ENCODE measurements at places on chromosomes 5 and 9. TPM values are rescaled to one million over a fixed set of nuclear protein-coding genes. Genes with fewer than 3 reads are reported as not detected.
A peak's percentile ranks its signal among the peaks of the same experiment; 100 is the strongest.

BAAT gene
- 0.23 TPM for total RNA-seq

GRCh38 chr9:13131416-13131815 is 148.1 kb downstream of the MPDZ start:
- ATAC-seq = no peak

CXCL14 gene
- 0.87 TPM for total RNA-seq

GRCh38 chr9:98187926-98188325 is 4.5 kb downstream of the CORO2A start:
- ATAC-seq = no peak

DNA sequence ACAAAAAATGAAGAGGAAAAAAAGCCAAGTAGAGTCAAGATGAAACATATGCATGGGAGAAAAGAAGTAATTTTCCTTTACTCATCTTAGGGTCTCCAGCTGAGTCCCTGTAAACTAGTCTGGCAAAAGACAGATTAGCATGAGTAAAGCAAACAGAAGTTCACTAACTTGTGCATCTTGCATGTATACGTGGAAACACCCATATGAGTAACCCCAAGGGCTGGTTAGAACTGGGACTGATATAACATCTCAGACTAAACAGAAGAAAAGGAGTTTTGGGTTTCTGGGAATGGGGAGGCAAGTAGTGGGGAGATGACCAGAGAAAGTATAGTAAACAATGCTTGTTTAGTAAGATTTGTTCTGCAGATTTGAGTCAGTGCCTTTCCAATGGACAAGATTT is 20.1 kb upstream of the GLDC start:
- peak; percentile 41 for ATAC-seq

- ATAC-seq = no peak
Observed at GRCh38 chr5:112263469-112263868, 155.6 kb downstream of the EPB41L4A start.

- no peak for ATAC-seq
Observed at GRCh38 chr9:13113216-13113615, 166.3 kb downstream of the MPDZ start.

DNA sequence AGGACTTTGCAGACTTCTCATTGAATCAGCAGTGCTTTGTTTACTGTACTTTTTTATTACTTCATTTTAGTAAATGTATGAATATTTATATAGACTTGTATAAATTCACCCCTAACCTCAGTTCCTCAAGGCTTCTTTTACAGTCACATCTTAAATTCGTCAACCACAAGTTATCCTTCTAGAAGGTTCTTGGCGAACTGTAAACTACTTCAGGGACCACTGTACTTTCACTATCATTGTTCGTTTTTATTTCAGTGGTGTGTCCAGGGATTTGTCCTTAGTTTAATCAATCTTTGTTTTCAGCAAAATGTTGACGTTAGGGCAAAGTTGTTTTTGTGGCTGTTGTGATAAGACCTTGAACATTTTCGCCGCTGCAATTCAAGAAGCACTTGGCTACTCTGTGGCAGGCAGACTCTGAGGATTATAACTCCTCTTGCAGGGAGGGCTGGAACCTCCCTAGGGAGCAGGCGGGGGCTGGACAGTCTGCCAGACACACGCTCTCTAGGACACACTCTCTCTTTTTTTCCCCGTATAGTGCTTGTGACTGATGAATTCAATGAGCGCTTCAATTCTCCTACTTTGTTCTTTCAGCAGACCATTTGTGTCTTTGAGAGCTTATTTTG is 252.8 kb downstream of the FBXL7 start:
- peak; percentile 85 for ATAC-seq

- no peak for ATAC-seq
Observed at GRCh38 chr9:125494653-125494915, 212.4 kb downstream of the MAPKAP1 start.

DNA sequence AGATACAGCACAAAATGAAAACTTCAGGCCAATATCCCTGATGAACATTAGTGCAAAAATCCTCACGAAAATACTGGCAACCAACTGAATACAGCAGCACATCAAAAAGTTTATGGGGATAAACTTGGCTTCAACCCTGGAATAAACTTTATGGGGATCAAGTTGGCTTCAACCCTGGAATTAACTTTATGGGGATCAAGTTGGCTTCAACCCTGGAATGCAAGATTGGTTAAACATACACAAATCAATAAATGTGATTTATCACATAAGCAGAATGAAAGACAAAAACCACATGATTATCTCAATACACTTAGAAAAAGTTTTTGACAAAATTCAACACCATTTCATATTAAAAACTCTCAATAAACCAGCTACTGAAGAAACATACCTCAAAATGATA is 213.7 kb upstream of the DMRTA1 start:
- ATAC-seq = no peak

GRCh38 chr9:84436386-84437109 is 96.0 kb upstream of the SLC28A3 start:
- no peak for ATAC-seq

- peak; percentile 80 for ATAC-seq
Observed at GRCh38 chr9:114805670-114806525, at the start of gene TNFSF15. TSS of gene TNFSF15 (minus strand) at chr9:114806039. CDS start at chr9:114806012, 27 bp downstream.

- ATAC-seq = peak; percentile 79
Observed at GRCh38 chr5:8520917-8521316, 652.0 kb downstream of the MTRR start.

- no peak for ATAC-seq
Observed at GRCh38 chr9:12859704-12860251, 85.0 kb downstream of the LURAP1L start.

GRCh38 chr9:132049900-132050299 is 29.8 kb downstream of the MED27 start:
- no peak for ATAC-seq

GRCh38 chr5:79612667-79613198 is 492 bp downstream of the TENT2 start:
- peak; percentile 33 for ATAC-seq

SNX2 gene
- total RNA-seq = 49.0 TPM

- ATAC-seq = no peak
Observed at GRCh38 chr9:133130685-133131244, 9.7 kb upstream of the RALGDS start.

CDC25C gene
- total RNA-seq = 0.59 TPM

DNA sequence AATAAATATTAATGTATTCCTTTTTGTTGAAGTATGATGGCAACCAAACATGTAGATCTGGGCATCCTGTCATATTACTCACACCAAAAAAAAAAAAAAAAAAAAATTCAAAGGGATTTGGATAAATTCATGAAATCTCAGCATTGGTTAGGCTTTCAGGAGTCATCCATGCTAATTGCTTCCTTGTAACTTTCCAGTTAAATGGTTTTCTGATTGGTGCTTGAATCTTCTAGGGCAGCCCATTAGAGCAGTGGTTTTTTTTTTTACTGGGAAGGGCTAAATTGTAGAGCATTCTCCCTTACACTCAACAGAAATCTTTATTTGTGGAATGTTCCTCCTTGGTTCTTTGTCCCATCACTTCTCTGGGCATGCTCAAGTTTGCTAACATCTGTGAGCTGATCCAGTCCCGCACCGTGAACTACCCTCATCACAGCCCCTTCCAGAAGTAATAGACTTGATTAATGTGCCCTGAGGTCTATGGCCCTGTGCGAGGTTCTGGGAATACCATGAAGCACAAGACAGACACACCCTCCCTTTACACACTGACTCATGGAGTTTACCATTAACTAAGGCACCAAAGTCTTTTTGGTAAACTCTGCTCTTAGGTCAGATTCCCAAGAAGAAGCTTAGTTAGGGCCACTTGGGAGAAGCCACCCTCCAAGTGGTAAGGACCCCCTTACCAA is 56.0 kb downstream of the RGS3 start:
- ATAC-seq = peak; percentile 37

LHX6 gene
- total RNA-seq = 1.7 TPM

GRCh38 chr5:141908796-141909195 is 14.9 kb upstream of the DELE1 start:
- no peak for ATAC-seq

GRCh38 chr5:175821790-175822211 is 49.6 kb upstream of the CPLX2 start:
- ATAC-seq = no peak

- ATAC-seq = no peak
Observed at GRCh38 chr5:42994246-42994554, 45.9 kb downstream of the ANXA2R start.

SPINK4 gene
- not detected for total RNA-seq

SLC6A7 gene
- total RNA-seq = 1.9 TPM

DNA sequence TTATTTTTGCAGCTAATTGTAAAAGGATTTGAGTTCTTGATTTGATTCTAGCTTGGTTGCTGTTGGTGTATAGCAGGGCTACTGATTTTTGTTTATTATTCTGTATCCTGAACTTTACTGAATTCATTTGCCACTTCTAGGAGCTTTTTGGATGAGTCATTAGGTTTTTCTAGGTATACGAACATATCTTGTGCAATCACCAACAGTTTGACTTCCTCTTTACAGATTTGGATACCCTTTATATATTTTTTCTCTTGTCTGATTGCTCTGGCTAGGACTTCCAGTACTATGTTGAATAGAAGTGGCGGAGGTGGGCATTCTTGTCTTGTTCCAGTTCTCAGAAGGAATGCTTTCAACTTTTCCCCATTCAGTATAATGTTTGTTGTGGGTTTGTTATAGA is 210.8 kb downstream of the FGF10 start:
- ATAC-seq = no peak

NR4A3 gene
- total RNA-seq = 1.7 TPM

DNA sequence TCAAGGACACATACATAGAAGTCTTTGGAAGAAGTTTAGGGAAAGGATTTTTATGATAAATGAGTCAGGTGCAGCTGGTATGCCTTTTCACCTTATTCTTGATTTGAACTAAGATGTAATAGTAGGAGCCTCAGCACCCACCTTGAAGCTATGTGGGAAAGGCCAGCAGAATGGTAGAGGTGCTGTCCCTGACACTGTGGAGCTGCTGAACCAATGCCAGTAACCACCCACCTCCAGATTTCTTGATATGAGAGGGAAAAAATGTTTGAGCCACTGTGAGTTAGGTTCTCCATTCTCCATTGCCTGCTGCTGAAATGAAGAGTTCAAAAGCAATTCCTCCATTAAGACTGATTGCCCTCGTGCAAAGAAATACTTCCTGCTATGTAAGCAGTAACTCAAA is 12.2 kb upstream of the HMGCR start:
- no peak for ATAC-seq

GRCh38 chr9:38022203-38022895 is 46.7 kb downstream of the SHB start:
- ATAC-seq = peak; percentile 5

HAVCR1 gene
- 0.13 TPM for total RNA-seq

PRSS3 gene
- not detected for total RNA-seq

MBLAC2 gene
- total RNA-seq = 9.9 TPM

GRCh38 chr5:146716636-146717035 is 161.9 kb downstream of the PPP2R2B start:
- ATAC-seq = no peak

GRCh38 chr5:36666274-36666673 is 59.9 kb downstream of the SLC1A3 start:
- no peak for ATAC-seq

GRCh38 chr9:34321451-34321850 is 7.6 kb downstream of the KIF24 start:
- no peak for ATAC-seq

- ATAC-seq = peak; percentile 73
Observed at GRCh38 chr9:73643379-73644013, 491.8 kb downstream of the ANXA1 start.

GRCh38 chr9:104775976-104776375 is 12.0 kb downstream of the NIPSNAP3B start:
- ATAC-seq = no peak

ORM1 gene
- not detected for total RNA-seq

DNA sequence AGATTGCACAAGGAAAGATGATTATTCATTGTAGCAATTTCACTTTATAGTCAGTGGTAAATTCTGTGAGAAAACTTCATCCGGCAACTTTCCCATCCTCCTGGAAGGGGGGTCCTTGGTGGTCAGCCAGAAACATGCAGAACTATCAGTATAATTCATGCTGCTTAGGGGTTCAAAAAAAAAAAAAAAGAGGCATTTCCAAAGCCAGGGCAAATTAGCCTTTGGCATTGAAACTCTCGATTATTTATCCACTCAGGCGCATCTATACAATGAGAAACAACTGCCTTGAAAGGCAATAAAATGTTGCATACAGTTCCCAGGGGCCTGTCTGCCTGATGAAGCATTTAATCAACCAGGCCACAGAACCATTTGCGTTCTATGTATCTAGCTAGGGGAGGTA is 263.3 kb downstream of the TMEM167A start:
- peak; percentile 74 for ATAC-seq

TRPM3 gene
- 1.9 TPM for total RNA-seq

COL27A1 gene
- total RNA-seq = 0.82 TPM

DNA sequence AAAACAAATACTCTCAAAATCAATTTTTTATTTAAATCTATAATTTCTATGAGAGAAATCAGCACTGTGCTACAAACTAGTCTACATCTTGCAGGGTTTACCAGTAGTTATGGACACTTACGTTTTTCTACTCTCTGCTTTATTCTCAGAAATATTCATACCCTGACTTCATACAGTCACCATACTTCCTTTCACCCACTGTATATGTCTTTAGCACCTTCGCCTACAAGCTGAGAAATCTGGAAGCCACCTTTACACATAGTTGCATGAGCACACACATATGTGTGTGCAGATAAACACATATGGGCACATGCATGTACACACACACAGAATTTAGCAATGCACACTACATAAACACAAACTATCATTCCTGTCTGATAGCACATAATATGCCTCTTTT is 177.0 kb downstream of the ST8SIA4 start:
- ATAC-seq = no peak

- ATAC-seq = no peak
Observed at GRCh38 chr5:159864885-159865691, 51.2 kb upstream of the ADRA1B start.

DNA sequence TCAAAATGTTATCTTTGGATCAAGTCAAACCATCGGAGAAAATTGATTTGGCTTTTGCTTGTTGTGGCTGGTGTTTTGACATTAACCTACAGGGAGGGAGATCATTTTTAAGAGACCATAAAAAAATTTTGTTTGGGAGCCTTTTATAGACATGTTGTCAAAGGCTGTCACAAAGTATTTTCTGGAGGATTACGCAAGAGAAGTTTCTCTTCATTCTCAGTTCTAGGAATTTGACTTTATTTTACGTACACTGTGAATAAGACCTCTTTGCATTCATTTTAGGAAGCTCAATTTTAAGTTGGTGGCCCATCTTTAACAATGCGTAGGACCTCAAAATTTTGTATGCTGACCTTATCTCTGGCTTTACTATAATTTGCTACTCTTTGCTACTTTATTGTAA is 50.2 kb upstream of the SLC44A1 start:
- ATAC-seq = no peak

GRCh38 chr9:125409637-125410521 is 148.3 kb downstream of the GAPVD1 start:
- no peak for ATAC-seq

DNA sequence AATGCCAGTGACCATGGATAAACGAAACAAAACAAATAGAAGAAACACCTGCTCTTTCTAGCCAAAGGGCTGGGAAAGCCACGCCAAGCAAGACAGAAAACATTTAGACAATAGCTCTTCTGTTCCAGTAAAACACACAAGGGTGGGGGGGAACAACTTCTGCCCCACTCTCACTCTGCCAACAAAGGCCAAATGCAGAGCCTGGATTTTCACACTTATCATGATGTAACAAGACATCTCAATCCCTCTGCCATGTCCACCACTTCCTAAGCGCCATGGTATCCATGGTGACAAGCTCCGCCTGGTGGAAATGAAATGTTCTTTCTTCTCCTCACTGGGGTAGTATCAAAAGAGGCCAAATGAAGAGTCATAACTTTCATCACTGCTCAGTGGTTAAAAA is 60.6 kb downstream of the DRD1 start:
- peak; percentile 73 for ATAC-seq

CSF1R gene
- 0.42 TPM for total RNA-seq

GRCh38 chr5:131514316-131515283 is 120.4 kb downstream of the RAPGEF6 start:
- ATAC-seq = no peak
